Activated CD4-positive, alpha-beta memory T cell treated with anti-CD3 and anti-CD28 coated beads, Interleukin-2, amount 10 ng/mL, durations not matched to agents 7 days and 5 days (primary cell): ENCODE measurements at places on chromosomes 7 and 10.
A peak's percentile ranks its signal among the peaks of the same experiment; 100 is the strongest.

- no peaks in the 10 kb centered on the region for H3K36me3 ChIP-seq
- H3K4me3 ChIP-seq, result no peak overlapping the region
- peaks cover 46% of the 10 kb centered on the region for H3K4me1 ChIP-seq
- H3K27me3 ChIP-seq, result no peaks in the 10 kb centered on the region
- no peak for DNase-seq
These were observed 80.6 kb upstream of the KLF6 start for GRCh38 chr10:3865565-3865964.

DNA sequence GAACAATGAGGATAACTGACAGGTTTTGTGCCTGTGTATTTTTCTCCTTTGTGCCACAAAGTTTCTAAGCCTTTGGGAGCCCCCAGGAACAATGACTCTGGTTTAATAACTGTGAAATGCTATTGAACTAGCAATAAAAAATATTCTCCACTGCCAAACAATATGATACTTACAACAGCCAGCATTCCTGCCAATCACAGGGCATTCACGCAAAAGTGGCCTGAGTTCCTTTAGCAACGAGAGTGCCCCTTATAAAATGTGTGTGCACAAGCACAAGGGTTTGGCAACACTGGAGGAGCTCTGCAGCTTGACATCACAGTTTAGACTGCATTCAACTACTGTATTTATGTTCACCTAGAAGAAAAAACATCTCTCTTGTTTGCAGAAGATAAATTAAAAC is 412.9 kb upstream of the NFE2L3 start:
- no peak overlapping the region for H3K4me3 ChIP-seq
- H3K36me3 ChIP-seq, result no peaks in the 10 kb centered on the region
- no peak overlapping the region for H3K27ac ChIP-seq

GRCh38 chr7:27203365-27203953 is 3.6 kb upstream of the HOXA13 start:
- H3K4me1 ChIP-seq, result peaks cover 31% of the 10 kb centered on the region
- no peaks in the 10 kb centered on the region for H3K36me3 ChIP-seq
- no peak overlapping the region for H3K4me3 ChIP-seq
- H3K27me3 ChIP-seq, result peaks cover 88% of the 10 kb centered on the region

DNA sequence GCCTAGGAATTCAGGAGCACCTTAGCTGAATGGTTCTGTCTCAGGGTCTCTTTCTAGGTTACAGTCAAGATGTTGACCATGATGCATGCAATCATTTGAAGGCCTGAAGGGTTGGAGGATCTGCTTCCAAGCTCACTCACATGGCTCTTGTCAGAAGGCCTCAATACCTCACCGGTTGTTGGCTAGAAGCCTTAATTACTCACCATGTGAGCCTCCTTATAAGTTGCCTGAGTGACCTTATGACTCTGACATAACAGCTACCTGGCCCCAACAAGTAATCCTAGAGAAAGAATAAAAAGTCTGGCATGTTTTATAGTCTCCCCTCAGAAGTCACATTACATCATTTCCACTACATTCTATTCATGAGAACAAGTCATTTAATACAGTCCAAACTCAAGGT is 3.4 kb upstream of the C1GALT1 start:
- no peaks in the 10 kb centered on the region for H3K27me3 ChIP-seq
- DNase-seq, result no peak
- H3K36me3 ChIP-seq, result peaks cover 38% of the 10 kb centered on the region
- H3K4me1 ChIP-seq, result peaks cover 15% of the 10 kb centered on the region
- no peak overlapping the region for H3K27ac ChIP-seq

DNA sequence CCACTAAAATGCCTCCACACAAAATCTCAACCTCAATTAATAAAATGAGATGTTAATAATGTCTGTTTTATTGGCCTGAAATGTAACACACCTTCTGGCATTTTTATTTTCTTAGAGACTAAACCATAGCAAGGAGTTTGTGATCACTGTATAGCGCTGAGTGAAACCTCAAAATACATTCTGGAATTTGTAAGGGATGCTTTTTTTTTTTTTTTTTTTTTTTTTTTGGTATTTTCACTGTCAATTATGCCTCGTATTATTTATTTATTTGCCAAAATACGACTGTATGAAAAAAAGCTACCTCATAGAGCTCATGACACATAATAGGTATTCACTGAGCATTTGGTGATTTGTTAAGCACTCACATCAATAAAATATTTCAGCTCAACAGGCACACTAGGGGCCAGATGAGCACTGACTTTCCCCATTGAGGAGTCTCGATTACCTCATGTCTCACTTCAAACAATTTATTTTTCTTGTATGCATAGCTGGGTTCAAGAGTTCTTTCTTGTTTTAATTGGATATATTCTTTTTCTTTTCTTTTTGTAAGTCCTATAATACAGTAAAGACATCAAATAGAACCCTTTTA is 36.5 kb downstream of the SEMA3C start:
- no peak overlapping the region for H3K4me3 ChIP-seq
- no peak overlapping the region for H3K27ac ChIP-seq
- H3K27me3 ChIP-seq, result no peaks in the 10 kb centered on the region
- no peak for DNase-seq
- H3K4me1 ChIP-seq, result no peaks in the 10 kb centered on the region

DNA sequence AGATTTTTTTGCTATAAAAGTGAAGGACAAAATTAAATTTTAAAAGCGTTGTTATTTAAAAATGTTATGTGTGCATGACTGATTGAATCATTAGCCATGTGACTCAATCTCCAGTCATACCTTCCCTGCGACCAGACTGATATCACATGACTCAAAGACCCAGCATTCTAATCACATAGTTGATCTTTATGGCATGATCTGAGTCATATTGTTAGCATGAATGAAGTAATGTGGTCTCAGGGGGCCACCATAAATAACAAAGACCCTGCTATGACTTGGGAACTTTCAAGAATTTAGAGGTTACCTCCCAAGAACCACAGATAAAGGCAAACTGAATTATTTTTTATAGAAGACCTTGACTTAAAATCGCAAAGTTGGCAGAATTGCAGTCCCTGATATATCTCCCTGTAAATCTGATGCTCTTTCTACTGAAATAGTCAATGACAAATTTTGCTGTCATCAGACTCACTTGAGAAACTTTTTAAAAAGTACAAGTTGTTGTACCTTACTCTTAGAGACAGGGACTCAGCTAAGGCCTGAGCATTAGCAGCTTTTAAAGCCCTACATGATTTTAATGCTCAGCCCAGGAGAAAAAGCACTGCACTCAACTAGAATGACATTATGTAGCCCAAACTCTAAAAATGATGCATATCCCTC is 717.3 kb downstream of the XPNPEP1 start:
- no peaks in the 10 kb centered on the region for H3K36me3 ChIP-seq
- H3K4me3 ChIP-seq, result no peak overlapping the region
- no peak overlapping the region for H3K27ac ChIP-seq
- no peak for DNase-seq

GRCh38 chr10:59654007-59654406 is 55.6 kb downstream of the SLC16A9 start:
- peak overlapping the region; percentile 18 for H3K4me3 ChIP-seq
- H3K27ac ChIP-seq, result peak overlapping the region; percentile 70
- DNase-seq, result no peak
- no peaks in the 10 kb centered on the region for H3K36me3 ChIP-seq

- no peaks in the 10 kb centered on the region for H3K36me3 ChIP-seq
- H3K27ac ChIP-seq, result no peak overlapping the region
- no peak for DNase-seq
- no peak overlapping the region for H3K4me3 ChIP-seq
These were observed 110.7 kb upstream of the SEMA3C start for GRCh38 chr7:81029511-81029910.

- H3K27me3 ChIP-seq, result no peaks in the 10 kb centered on the region
- H3K4me1 ChIP-seq, result peaks cover 11% of the 10 kb centered on the region
- H3K4me3 ChIP-seq, result no peak overlapping the region
- peaks cover 4% of the 10 kb centered on the region for H3K36me3 ChIP-seq
These were observed 25.1 kb downstream of the CPEB3 start for GRCh38 chr10:92265687-92266258.

- DNase-seq, result no peak
- H3K4me3 ChIP-seq, result no peak overlapping the region
- no peaks in the 10 kb centered on the region for H3K4me1 ChIP-seq
- H3K27me3 ChIP-seq, result no peaks in the 10 kb centered on the region
These were observed 30.6 kb downstream of the CDCA7L start for GRCh38 chr7:21915140-21915539.

GRCh38 chr7:117750612-117751563 is 122.4 kb downstream of the CTTNBP2 start:
- no peak overlapping the region for H3K27ac ChIP-seq
- H3K36me3 ChIP-seq, result no peaks in the 10 kb centered on the region
- no peak for DNase-seq
- no peak overlapping the region for H3K4me3 ChIP-seq
- no peaks in the 10 kb centered on the region for H3K27me3 ChIP-seq

DNA sequence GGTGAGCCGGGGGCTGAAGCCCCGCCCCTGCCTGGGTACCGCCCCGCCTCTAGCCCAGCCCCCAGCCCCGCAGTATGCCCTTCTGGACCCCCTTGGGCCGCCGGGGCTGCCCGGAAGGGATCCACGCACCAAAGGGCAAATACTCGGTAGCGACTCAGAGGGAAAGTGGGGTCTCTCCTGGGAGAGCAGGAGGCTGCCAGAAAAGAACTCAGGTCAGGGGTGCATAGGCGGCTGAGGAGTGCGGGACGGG is 796 bp downstream of the FBXL15 start:
- H3K27me3 ChIP-seq, result peaks cover 18% of the 10 kb centered on the region
- H3K4me3 ChIP-seq, result peak overlapping the region; percentile 87
- DNase-seq, result no peak
- peak overlapping the region; percentile 90 for H3K27ac ChIP-seq

DNA sequence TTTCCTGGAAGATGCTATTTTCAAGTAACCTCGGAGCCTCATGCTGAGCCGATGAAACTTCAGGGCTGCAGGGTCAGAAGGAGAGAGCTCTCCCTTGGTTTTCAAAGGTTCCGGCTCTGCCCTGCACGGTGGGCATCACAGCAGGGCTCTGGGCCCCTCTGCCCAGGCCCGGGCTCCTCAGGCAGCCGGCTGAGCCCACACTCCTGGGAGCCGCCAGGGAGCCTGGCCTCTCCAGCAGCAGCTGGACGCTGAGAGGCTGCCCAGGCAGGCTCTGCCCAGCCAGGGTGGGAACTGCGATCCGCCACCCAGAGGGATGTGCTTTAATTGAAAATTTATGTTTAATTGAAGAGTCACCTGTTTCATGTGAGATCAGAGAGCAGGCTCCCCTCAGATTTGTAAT is 97.5 kb upstream of the MGMT start:
- H3K36me3 ChIP-seq, result no peaks in the 10 kb centered on the region
- H3K4me1 ChIP-seq, result no peaks in the 10 kb centered on the region
- DNase-seq, result no peak
- H3K27ac ChIP-seq, result no peak overlapping the region
- H3K4me3 ChIP-seq, result no peak overlapping the region

GRCh38 chr10:90344226-90344625 is 513.6 kb downstream of the HTR7 start:
- H3K27ac ChIP-seq, result no peak overlapping the region
- no peaks in the 10 kb centered on the region for H3K27me3 ChIP-seq

GRCh38 chr7:39733881-39734632 is 110.7 kb downstream of the RALA start:
- no peaks in the 10 kb centered on the region for H3K36me3 ChIP-seq
- H3K4me3 ChIP-seq, result peak overlapping the region; percentile 90
- no peak for DNase-seq
- peaks cover 42% of the 10 kb centered on the region for H3K4me1 ChIP-seq
- no peaks in the 10 kb centered on the region for H3K27me3 ChIP-seq
- peak overlapping the region; percentile 83 for H3K27ac ChIP-seq

- peaks cover 44% of the 10 kb centered on the region for H3K27me3 ChIP-seq
- no peak overlapping the region for H3K4me3 ChIP-seq
- H3K36me3 ChIP-seq, result peaks cover 30% of the 10 kb centered on the region
- H3K27ac ChIP-seq, result no peak overlapping the region
- DNase-seq, result no peak
These were observed 2.7 kb downstream of the EGR2 start for GRCh38 chr10:62813453-62813852.

DNA sequence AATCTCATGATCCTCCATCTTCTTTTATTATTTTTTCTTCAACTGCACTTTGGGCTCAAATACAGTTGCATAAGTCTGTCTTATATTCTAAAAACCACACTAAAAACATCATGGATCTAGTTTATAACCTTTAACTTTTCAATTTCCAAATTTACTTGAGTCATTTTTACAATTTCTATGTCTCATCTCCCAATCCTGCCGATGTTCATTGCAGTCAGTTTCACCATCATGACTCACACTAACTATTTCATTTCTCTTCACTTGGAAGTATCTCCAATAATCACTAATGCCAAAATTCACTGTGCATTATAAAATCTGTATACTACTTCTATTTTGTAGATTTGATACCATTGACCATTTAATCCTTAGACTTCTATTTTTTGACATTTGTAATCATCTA is 806.9 kb upstream of the SORCS1 start:
- H3K36me3 ChIP-seq, result no peaks in the 10 kb centered on the region
- H3K27me3 ChIP-seq, result no peaks in the 10 kb centered on the region
- no peaks in the 10 kb centered on the region for H3K4me1 ChIP-seq
- no peak overlapping the region for H3K27ac ChIP-seq

DNA sequence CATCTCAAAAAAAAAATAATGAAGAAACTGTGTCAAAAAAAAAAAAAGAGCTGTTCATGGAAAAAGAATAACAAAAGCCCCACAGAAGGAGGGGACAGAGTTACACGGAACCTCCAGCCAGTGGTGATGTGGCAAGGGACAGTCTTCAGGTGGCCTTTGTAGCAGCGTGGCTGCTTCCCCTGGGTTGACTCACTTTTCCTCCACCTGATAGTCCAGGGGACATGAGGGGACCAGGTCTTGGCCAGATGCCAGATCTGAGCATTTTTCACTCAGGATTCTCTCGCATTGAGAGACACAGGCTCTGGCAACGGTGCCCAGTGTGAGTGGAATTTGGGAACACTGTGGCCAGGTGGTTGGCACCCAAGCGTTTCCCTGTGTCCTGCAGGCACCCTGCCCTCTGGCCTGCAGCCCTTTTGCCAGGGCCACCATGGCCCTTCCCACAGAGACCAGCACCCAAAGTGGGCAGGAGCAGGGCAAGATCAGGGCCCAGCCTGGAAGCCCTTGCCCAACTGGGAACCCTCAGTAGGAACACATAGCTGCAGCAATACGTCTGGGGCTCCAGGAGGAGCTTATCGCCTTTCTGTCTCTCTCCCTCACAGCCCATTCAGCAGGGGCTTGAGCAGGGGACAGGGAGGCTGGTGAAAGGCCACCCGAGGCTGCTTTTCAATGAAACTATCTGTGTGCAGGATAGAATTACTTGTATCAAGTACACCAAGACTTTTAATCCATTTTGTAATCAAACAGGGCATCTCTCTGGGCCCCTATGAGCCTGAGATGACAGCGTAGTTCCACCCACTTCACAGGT is 159.1 kb downstream of the UBE2H start:
- no peak overlapping the region for H3K27ac ChIP-seq
- H3K27me3 ChIP-seq, result peaks cover 15% of the 10 kb centered on the region
- no peak overlapping the region for H3K4me3 ChIP-seq
- DNase-seq, result no peak
- H3K36me3 ChIP-seq, result no peaks in the 10 kb centered on the region

GRCh38 chr10:132301371-132302330 is 6.1 kb downstream of the STK32C start:
- peaks cover 2% of the 10 kb centered on the region for H3K4me1 ChIP-seq
- H3K36me3 ChIP-seq, result no peaks in the 10 kb centered on the region
- H3K4me3 ChIP-seq, result no peak overlapping the region
- no peak for DNase-seq
- H3K27me3 ChIP-seq, result peaks cover 14% of the 10 kb centered on the region

GRCh38 chr7:100492738-100493475 is 9.2 kb downstream of the NYAP1 start:
- H3K27ac ChIP-seq, result no peak overlapping the region
- peaks cover 13% of the 10 kb centered on the region for H3K4me1 ChIP-seq
- peaks cover 17% of the 10 kb centered on the region for H3K27me3 ChIP-seq
- DNase-seq, result no peak
- peak overlapping the region; percentile 48 for H3K4me3 ChIP-seq
